Activated naive CD4-positive, alpha-beta T cell (primary cell): ENCODE measurements at places on chromosomes 12 and 14.

DNA sequence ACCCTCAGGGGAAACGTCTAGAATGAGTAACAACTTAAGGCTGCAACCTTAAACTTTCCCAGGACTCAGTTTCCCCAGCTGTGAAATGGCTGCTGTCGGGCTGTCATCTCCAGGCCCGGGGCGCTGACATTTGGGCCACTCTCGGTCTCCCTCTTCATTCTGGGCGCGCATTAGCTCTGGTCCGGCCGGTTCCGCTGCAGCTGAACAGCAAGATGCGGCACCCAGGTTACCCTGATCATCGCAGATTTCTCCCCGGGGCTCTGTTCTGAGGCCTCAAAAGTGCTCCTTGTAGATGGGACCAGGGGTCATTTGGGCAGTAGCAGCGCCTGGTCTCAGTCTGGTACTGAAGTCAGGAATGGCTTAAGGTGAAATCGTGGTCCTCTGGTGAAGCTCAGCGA, 890 bp upstream of the BCL7A start:
- DNase-seq, result no peak

DNA sequence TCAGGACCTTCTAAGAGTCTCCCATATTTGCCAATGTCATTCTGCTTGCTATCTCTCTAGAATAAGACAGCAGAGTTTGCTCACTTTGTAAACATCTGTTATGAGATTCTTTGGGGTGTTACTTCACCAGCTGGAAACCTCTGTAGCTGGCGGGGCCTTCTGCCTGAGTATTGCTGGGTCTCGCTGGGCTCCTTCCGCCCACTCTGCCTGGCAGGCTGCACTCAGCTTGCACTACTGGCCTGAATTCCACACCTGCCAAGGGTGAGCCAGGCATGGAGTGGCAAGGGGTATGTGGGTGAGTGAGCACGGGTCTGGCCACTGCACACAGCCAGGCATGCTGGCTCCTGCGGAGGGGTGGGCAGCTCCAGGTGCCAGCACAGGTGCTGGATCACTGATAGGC, 267.3 kb upstream of the PDE3A start:
- no peak for DNase-seq

- no peak for DNase-seq
Measured at GRCh38 chr12:116924558-116925453, 14.1 kb downstream of the FBXW8 start.

DNA sequence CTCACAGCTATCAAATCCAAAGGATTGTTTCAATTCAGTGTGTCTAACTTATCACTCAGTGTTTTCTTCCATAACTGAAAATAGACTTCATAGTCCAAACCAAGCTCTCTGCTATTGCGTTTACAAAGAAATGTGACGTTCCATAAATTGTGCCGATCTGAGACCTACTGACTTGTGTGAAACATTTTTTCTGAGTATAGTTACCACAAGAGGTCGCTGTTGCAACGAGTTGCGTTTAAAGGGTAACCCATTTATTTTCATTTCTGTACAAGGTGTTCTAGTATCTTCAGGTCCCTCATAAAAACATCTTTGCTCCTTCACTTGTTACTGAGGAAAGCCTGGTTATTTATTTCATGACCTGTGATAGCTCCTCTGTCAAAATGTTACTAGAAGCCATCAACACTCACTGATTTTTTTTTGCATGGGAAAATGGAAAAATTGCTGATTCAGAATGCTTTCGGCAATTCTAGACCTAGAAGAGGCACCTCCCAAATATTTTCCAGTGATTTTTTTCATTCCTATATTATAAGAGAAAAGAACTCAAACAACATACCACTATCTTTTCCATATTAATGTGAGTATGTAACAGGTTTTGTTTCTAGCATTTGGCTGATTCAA, 60.9 kb upstream of the OR4E1 start:
- no peak for DNase-seq

- DNase-seq, result no peak
Measured at GRCh38 chr12:106976668-106977067, 10.3 kb downstream of the MTERF2 start.

DNA sequence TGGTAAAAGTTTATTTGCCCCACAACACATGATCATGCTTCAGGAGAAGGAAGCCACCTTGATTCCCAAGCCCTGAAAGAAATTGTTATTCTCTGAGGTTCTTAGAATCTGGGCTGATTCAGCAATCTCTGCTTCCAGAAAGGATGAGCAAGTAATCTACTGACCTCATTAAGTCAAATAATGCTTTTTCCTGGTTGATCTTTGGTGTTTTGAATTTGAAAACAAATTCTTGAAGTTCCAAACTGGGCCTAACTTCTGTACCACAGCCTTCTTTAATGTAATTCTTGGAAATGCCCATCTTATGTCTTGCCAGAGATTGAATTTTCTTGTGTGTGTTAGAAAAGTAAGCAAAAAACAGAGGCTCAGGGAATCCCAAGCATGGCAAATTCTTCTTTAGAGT, 319.2 kb upstream of the DDHD1 start:
- no peak for DNase-seq

DNA sequence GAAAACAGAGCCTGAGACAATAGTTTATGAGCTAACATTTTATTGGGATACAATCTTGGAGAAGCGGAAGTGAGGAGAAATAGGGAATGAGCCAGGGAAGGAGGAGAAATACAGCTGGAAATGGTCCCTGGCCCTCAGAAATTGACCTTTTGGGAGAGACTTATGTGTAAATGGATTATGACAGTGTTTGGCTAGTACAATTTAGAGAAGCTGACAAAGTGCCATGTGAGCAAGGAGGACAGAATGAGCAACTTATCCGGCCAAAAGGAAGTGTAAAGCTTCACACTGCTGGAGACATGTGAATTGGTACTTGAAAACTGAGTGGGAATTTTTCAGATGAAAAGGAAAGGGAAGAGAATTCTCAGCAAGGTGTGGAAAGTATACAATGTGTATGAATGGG, 2.9 kb downstream of the GLIPR1 start:
- DNase-seq, result no peak

DNA sequence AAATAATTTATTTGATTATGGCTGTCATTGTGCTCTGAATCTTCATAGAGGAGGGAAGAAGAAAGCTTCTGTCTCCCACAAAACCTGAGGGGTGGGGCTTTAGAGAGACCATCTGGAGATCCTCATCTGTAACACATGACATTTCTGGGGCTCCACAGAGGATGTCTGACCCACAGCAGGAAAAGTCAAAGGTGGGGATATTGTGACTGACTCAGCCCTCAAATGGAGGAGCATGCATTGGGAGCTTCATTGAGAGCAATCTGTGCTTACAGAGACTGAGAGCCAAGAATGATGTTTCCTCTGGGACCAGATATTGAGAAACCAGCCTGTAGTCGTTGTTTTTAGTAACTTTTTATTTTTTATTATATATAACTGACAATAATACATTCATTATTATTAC, 158.7 kb downstream of the SYT1 start:
- DNase-seq, result no peak

DNA sequence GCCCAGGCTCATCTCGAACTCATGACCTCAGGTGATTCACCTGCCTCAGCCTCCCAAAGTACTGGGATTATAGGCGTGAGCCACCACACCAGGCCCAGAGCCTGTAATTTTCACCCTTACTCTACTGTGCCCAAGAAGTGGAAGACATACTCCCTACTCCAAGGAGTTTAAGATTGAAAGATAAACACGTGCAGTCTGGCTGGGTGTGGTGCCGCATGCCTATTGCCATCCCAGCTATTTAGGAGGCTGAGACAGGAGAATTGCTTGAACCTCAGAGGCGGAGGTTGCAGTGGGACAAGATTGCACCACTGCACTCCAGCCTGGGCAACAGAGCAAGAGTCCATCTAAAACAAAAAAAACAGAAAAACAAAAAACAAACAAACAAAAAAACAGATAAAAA, 90.0 kb downstream of the NINJ2 start:
- DNase-seq, result no peak

- no peak for DNase-seq
Measured at GRCh38 chr14:24361326-24361725, 6.7 kb upstream of the NFATC4 start.

DNA sequence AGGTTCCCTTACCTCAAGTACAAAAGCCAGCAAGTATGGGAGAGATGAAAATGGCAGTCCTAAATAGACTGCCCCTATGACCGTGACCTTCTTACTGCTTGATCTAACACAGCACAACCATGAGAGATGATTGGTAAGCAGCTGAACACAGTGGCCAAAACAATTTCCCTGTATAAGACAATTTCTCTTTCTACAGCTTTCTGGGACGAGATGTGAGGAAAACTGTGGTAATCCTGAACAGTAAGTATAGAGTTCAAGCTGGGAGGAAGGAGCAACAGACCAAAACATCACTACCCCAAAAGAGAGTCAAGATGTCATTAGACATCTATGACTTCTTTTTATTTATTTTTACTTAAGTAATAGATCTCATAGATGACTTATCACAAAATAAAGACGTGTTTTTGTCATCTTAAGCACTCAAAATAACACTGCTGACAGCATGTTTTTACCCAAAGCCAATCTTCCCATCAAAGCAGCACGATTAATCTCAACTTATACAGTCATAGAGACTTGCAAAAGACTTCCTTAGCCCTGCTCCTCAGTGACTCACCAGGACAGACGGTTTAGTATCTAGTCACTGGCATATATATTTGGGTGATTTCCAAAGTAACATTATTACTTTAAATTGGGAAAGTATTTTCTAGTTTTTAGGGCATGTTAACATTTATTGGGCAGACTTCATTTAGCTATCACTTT, 3.7 kb downstream of the TMEM52B start:
- no peak for DNase-seq

DNA sequence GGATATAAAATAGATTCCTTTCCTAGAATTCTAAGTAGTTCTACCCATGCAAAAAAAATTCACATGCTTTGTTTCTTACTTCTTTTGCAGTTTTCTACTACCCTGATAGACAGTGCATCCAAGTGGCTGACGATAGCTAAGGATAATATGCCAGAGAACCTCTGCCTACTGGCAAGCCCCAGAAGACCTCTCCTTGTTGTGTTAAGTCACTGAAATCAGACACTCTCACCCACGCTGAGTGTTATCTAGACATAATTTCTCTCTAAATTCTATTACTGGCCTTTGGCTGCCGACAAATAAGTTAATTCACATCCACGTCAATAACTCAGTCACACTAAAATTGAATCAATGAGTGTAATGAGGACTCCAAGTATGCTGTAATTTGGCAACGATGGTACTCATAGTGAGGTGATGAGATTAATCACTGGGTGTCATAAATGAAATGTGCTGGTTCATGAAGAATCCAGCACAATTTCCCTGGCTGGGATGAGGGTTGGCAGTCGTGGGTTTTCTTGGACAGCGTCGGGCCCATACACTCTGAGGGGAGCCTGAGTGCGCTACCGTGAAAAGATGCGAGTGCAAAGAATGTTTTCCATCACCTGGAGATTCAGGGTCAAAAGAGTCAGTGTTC, 354.8 kb upstream of the TMEM132C start:
- no peak for DNase-seq

DNA sequence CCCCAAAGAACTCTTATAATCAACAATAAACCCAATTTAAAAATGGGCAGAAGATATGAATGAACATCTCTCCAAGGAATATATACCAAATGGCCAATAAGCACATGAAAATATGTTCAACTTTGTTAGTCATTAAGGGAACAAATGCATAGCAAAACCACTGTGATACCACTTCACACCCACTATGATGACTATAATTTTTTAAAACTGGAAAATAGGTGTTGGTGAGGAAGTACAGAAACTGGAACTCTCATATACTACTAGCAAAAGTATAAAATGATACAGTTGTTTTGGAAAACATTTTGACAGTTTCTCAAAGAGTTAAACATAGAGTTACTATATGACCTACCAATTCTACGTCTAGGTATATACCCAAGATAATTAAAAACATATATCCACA, 9.4 kb upstream of the HEATR5A start:
- DNase-seq, result no peak

- no peak for DNase-seq
Measured at GRCh38 chr12:99131751-99132199, 486.7 kb downstream of the APAF1 start.

- DNase-seq, result no peak
Measured at GRCh38 chr14:75047506-75047905, 3.8 kb downstream of the MLH3 start.

DNA sequence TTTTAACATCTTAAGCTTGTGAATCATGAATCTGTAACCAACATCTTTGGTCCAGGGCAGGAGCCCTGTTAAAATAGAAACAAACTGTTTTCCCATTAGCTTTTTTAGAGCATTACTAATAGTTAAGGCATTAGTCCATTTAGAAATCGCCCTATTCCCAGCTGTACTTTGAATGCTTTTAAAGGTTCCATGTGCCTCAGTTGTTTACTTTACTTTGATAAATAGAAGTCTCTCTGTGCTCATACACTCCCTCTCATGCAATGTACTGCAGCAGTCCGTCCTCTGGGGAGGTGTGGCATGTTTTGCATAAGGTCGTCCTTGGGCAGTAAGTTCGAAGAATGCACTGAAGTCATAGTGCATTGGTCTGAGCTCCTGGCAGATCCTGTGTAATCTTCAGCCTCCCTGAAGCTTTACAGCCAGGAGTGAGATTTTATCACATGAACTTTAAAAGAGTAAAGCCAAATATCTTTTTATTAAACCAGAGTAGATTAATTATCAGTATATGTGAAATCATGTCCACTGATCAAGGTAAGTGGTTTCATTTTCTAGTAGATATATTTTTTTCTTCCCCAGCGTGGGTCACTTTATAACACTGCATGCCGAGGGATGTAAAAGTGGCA, 134.7 kb downstream of the FGD4 start:
- no peak for DNase-seq

- DNase-seq, result no peak
Measured at GRCh38 chr12:71771069-71771468, 16.4 kb downstream of the RAB21 start.

DNA sequence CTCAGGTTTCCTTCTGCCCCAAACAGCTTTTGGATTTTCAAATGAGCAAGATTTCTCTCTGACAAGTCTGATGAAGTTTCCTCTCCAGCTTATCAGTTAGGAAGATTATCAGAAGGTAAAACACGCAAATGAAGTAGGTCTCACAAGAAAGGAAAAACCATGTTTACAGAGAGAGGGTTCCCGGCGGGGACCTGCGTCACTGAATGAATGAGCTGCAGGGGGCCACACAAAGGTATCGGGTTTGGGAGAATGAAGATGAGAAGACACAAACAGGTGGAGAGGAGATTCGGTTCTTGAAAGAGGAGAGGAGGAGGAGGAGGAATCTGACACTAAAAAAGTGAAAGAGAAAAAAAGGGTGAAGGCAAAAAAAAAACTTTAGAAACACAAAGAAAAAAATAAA, 208.6 kb downstream of the CALM1 start:
- no peak for DNase-seq

- DNase-seq, result no peak
Measured at GRCh38 chr14:100784523-100785337, 41.2 kb upstream of the MEG3 start.

GRCh38 chr12:96189781-96190180, 4.4 kb upstream of the ELK3 start:
- DNase-seq, result no peak

GRCh38 chr14:22691171-22691570, 47.0 kb upstream of the OR6J1 start:
- DNase-seq, result no peak

- DNase-seq, result no peak
Measured at GRCh38 chr14:104359969-104360442, 219.6 kb upstream of the C14orf180 start.
